ENCODE measurements at places on chromosomes 1 and 21. TPM values are rescaled to one million over a fixed set of nuclear protein-coding genes. Genes with fewer than 3 reads are reported as not detected.

LHX8 gene
- 0.31 TPM for total RNA-seq

IL19 gene
- total RNA-seq = not detected

DNA sequence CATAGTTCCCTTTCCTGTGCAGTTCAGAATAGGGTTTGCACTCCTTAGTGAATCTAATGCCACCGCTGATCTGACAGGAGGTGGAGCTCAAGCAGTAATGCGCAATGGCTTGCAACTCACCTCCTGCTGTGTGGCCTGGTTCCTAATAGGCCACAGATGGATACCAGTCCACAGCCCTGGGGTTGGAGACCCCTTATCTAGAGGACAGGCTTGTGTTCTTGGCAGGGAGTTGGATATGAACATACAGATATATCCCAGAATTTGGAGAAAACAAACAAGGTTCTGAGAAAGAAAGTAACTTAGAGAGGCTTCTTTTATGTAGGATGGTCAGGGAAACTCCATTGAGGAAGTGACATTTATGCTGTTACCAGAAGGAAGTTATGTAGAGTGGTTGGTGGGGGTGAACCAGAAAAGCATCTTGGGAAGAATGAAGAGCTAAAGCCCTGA lies 5.1 kb upstream of the PTPRC start:
- H3K4me1 ChIP-seq = no peaks in the 10 kb centered on the region
- no peak for DNase-seq
- no peaks in the 10 kb centered on the region for H3K27me3 ChIP-seq
- no peak overlapping the region for H3K4me3 ChIP-seq
- no peak overlapping the region for H3K27ac ChIP-seq

HSPA6 gene
- total RNA-seq = 1.0 TPM

- no peak overlapping the region for H3K4me3 ChIP-seq
- H3K36me3 ChIP-seq = no peaks in the 10 kb centered on the region
- no peak overlapping the region for H3K27ac ChIP-seq
- peaks cover 23% of the 10 kb centered on the region for H3K27me3 ChIP-seq
- no peak for DNase-seq
- peaks cover 7% of the 10 kb centered on the region for H3K4me1 ChIP-seq
Measured at GRCh38 chr1:154485910-154486496, 16.0 kb upstream of the TDRD10 start.

DNA sequence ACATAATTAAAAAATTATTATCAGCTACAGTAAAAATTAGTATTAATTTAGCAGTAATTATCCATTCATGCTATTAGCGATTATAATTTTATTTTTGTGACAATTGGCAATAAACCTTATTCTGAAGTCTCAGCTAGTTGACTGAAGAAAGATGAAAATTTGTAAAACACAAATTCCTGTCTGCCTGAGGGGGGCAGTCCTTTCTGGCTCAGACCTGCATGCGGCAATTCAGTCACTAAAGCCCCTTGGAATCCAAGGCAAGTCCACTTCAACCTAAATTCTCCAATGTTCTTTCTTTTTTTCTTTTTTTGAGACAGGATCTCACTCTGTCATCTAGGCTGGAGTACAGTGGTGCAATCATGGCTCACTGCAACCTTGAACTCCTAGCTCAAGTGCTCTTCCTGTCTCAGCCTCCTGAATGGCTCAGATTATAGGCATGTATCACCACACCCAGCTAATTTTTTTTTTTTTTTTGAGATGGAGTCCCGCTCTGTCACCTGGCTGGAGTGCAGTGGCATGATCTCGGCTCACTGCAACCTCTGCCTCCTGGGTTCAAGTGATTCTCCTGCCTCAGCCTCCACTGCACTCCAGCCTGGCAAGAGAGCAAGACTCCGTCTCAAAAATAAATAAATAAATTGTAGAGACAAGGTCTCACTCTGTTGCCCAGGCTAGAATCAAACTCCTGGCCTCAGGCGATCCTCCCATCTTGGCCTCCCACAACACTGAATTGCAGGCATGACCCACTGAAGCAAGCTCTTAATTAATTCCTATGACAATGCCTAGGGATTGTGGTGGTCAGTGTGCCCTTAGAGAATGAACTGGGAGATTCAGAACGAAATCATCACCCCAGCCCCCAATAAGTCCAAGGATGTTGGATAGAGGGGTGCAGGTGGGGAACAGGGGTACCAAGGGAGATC lies 24.2 kb upstream of the ITPKB start:
- peaks cover 7% of the 10 kb centered on the region for H3K4me1 ChIP-seq
- peaks cover 27% of the 10 kb centered on the region for H3K27me3 ChIP-seq
- H3K27ac ChIP-seq = peak overlapping the region; percentile 55
- no peak overlapping the region for H3K4me3 ChIP-seq
- no peaks in the 10 kb centered on the region for H3K36me3 ChIP-seq

ABCG1 gene
- total RNA-seq = 8.4 TPM

C1orf87 gene
- not detected for total RNA-seq

GRCh38 chr1:193458628-193459027 lies 272.2 kb upstream of the B3GALT2 start:
- no peaks in the 10 kb centered on the region for H3K36me3 ChIP-seq
- H3K4me1 ChIP-seq = peaks cover 10% of the 10 kb centered on the region
- H3K4me3 ChIP-seq = no peak overlapping the region
- DNase-seq = no peak
- H3K27me3 ChIP-seq = no peaks in the 10 kb centered on the region
- no peak overlapping the region for H3K27ac ChIP-seq

GRCh38 chr21:44833663-44834062 lies 15.8 kb upstream of the SUMO3 start:
- H3K4me1 ChIP-seq = no peaks in the 10 kb centered on the region
- H3K27ac ChIP-seq = no peak overlapping the region
- H3K27me3 ChIP-seq = no peaks in the 10 kb centered on the region

DNA sequence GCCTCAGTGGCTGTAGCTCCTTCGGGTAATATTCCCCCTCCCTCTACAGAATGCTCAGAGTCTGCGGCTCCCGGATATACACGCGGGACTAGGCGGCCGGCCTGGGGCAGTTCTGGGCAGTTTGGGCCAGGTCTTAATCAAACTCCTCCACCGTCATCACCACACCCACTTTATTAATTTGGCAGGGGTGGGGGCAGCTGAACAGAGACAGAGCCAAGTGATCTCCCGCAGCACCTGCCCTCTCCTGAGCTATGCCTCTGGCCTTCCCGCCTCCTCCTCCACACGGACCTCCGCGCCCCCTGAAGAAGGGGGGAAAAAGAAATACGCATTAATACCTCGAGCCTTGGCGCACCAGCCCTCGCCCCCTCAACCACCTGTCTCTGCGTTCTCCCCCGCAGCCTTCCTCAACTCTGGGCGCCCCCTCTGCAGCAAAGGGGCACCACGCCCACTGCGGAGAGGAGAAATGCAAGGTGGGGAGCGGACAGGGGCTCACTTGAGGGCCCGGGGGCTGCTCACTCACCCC lies 42.6 kb downstream of the CD34 start:
- peaks cover 20% of the 10 kb centered on the region for H3K4me1 ChIP-seq
- H3K4me3 ChIP-seq = peak overlapping the region; percentile 84
- H3K27ac ChIP-seq = no peak overlapping the region

FMO1 gene
- total RNA-seq = 1.8 TPM

DNA sequence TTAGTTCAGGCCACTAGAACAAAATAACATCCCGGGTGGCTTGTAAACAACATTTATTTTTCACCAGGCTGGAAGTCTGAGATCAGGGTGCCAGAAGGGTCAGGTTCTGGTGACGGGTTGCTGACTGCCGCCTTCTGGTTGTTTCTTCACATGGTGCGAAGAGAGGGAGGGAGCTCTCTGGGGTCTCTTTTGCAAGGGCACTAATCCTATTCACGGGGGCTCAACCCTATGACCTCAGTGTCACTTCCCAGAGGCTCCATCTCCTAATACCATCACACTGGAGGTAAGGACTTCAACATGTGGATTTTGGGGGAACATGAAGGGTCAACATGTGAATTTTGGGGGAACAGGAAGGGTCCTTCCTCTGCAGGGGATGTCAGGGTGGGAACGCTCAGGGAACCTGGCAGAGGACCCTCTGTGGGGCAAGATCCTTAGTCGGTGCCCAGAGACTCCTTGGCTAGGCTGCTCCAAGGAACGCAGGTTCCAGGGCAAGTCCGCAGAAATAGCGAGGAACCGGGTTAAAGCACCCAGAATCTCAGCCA lies 8.7 kb upstream of the C2CD2 start:
- no peak for DNase-seq
- H3K27ac ChIP-seq = no peak overlapping the region
- H3K27me3 ChIP-seq = no peaks in the 10 kb centered on the region
- no peaks in the 10 kb centered on the region for H3K36me3 ChIP-seq
- no peak overlapping the region for H3K4me3 ChIP-seq
- peaks cover 33% of the 10 kb centered on the region for H3K4me1 ChIP-seq

DNA sequence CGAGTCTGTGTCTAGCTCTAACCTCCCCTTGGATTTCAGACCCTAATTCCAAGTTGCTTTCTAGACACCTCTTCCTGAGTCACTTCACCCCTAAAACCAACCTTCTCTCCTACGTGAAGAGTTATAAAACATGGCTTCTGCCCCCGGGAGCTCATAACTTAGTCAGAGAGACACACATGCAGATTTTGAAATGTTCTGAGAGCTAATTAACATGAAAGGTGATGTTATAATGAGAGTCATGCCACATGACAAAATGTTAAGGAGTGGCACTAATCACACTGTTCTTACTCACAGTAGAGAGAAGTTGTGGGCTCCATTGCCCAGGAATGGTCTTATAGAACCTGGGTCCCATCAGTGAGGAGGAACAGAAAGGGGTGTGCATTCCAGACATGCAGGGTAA lies 117.1 kb downstream of the LRIG2 start:
- peaks cover 2% of the 10 kb centered on the region for H3K27me3 ChIP-seq
- H3K4me3 ChIP-seq = no peak overlapping the region
- no peak for DNase-seq
- H3K4me1 ChIP-seq = no peaks in the 10 kb centered on the region
- H3K36me3 ChIP-seq = no peaks in the 10 kb centered on the region

DNA sequence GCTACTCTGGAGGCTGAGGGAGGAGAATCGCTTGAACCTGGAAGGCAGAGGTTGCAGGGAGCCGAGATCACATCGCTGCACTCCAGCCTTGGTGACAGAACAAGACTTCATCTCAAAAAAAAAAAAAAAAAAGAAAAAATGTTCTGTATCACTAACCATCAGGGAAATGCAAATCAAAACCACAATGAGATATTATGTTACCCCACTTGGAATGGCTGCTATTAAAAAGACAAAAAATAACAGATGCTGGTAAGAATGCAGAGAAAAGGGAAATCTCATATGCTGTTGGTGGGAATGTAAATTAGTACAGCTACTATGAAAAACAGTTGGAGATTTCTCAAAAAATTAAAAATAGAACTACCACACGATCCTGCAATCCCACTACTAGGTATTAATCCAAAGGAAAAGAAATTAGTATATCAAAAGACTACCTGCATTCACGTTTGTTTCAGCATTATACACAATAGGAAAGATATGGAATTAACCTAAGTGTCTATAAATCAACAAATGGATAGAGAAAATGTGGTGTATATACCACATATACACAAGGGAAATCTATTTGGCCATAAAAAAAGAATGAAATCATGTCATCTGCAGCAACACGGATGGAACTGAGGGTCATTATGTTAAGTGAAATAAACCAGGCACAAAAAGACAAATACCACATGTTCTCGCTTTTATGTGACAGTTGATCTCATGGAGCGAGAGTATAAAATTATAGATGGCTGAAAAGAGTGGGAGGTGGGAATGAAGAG lies 62.6 kb downstream of the ABL2 start:
- DNase-seq = no peak
- no peaks in the 10 kb centered on the region for H3K27me3 ChIP-seq
- H3K4me3 ChIP-seq = no peak overlapping the region
- no peak overlapping the region for H3K27ac ChIP-seq

- no peaks in the 10 kb centered on the region for H3K27me3 ChIP-seq
- no peaks in the 10 kb centered on the region for H3K36me3 ChIP-seq
- no peak overlapping the region for H3K4me3 ChIP-seq
- H3K4me1 ChIP-seq = no peaks in the 10 kb centered on the region
Measured at GRCh38 chr1:170800265-170800664, 135.1 kb upstream of the MROH9 start.

DNA sequence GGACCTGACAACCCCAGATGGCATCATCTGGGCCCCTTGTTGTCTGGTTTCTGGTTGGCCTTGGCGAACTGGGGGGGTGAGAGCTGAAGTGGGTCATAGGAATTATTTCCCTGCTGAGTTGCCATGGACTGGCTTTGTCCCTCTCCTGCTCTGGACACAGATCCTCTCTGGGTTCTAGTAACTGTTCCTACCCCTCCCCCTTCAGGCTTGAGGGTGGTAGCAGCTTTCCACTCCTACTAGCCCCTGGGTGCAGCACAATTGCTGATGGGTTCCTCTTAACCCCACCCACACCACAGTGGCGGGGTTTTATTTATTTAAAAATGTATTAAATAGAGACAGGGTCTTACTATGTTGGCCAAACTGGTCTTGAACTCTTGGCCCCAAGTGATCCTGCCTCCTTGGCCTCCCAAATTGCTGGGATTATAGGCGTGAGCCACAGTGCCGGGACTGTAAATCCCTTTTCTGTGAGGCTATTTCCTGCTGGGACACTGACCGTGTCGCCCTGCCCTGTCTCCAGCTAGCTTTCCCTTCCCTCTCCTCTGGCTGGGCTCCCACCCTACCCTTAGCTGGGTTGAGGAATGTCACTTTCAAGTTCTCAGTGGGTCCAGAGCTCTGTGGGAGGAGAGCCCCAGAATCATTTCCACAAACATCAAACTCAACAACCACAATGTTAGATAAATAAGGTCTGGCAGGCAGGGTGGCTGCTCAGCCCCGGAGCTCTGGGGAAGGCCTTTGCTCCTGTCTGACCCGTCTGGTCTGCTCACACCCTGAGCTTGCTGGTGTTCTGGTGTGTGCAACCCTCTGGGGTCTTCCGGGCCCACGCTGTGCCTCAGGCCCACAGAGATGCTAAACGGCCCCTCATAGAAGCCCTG lies 112.7 kb upstream of the WNT4 start:
- DNase-seq = no peak
- H3K4me1 ChIP-seq = peaks cover 54% of the 10 kb centered on the region
- no peaks in the 10 kb centered on the region for H3K36me3 ChIP-seq
- no peaks in the 10 kb centered on the region for H3K27me3 ChIP-seq

- no peak overlapping the region for H3K4me3 ChIP-seq
- H3K27me3 ChIP-seq = peaks cover 3% of the 10 kb centered on the region
- no peaks in the 10 kb centered on the region for H3K36me3 ChIP-seq
Measured at GRCh38 chr1:170213596-170213995, 67.8 kb downstream of the NTMT2 start.

CNR2 gene
- total RNA-seq = not detected

RGS1 gene
- 1.1 TPM for total RNA-seq

JAM2 gene
- total RNA-seq = 10.0 TPM

TNFRSF9 gene
- 0.39 TPM for total RNA-seq

DNA sequence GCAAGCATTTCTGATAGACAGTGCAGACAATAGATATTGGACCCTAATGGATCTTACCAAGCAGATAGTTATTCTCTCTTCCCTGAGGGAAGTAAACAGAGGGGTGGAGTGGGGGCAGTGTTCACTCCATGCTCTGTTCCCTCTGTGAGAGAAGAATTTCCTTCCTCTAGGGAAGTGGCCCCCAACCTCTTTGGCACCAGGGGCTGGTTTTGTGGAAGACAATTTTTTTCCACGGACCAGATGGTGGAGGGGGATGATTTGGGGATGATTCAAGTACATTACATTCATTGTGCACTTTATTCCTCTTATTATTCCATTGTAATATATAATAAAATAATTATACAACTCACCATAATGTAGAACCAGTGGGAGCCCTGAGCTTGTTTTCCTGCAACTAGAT lies 459.9 kb downstream of the ADGRL2 start:
- H3K4me1 ChIP-seq = no peaks in the 10 kb centered on the region
- H3K27me3 ChIP-seq = no peaks in the 10 kb centered on the region
- no peaks in the 10 kb centered on the region for H3K36me3 ChIP-seq
- H3K4me3 ChIP-seq = no peak overlapping the region
- H3K27ac ChIP-seq = no peak overlapping the region

Measured in type B pancreatic cell (in vitro differentiated cells).